ENCODE measurements at places on chromosomes 12 and 14.

GRCh38 chr12:111409780-111410430 lies 4.2 kb downstream of the SH2B3 start:
- DNase-seq, result no peak

GRCh38 chr12:25056011-25056410 lies 107.1 kb upstream of the BCAT1 start:
- DNase-seq, result no peak

DNA sequence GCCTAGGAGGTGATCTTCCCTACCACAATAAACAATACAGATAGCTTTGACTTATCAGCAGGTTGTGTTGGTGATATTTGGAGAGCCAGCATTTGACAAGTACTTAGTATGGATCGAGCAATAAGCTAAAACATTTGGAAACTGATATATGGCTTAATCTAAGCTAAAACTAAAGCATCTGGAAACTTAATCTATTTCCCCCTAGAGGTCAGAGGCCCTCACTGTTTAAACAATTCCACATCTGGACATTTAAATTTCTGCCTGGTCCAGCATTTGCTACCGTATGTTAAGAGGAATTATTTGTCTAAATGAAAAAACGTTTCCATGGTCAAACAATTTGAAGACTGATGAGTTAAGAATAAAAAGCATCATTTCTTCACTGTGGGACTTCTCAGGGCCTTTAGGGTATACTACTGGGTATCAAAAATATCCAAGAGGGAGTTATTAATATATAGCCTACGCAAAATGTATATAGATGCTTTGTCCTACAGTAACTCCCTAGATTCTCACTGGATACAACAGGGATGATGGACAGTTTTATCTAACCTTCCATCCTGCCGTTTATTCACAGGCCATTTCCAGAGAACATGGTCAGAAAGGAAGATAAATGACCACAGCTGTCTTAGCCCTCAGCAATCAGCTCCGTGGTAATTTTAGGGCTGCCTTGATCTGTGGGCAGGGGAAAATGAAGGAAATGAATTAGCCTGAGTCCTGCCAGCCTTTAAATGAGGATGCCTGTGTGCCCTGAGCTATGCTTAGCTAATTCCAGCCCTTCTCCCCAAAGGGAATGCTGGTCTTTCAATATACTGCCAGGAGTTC lies 135.4 kb upstream of the NUDT4 start:
- no peak for DNase-seq

- no peak for DNase-seq
Observed at GRCh38 chr12:113470871-113471618, 626 bp downstream of the LHX5 start.

- peak; percentile 69 for DNase-seq
Observed at GRCh38 chr12:108691175-108691997, 39.9 kb downstream of the CORO1C start.

DNA sequence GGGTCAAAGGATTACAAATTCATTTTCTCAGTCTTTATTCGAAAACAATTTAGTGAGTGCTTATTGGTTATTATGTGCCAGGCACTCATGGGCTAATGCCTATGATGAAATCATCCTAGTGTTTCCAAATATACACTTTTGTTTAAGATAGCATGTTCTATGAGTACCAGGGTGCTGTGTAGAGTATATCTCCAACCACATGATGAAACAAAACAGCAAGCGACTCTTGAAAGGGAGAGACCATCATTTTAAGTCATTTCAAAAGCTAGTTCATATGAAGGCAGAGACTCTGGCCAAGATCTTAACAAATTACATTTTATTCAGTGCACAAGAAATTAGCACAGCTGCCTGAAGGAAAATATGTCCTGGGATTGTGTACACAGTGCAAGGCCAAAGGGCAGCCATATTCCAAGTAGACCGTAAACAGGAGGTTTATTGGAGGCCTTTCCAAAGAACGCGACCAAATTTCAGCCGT lies 204.2 kb downstream of the EFCAB11 start:
- DNase-seq, result no peak

- DNase-seq, result no peak
Observed at GRCh38 chr14:58721723-58722122, 84.0 kb downstream of the DACT1 start.

DNA sequence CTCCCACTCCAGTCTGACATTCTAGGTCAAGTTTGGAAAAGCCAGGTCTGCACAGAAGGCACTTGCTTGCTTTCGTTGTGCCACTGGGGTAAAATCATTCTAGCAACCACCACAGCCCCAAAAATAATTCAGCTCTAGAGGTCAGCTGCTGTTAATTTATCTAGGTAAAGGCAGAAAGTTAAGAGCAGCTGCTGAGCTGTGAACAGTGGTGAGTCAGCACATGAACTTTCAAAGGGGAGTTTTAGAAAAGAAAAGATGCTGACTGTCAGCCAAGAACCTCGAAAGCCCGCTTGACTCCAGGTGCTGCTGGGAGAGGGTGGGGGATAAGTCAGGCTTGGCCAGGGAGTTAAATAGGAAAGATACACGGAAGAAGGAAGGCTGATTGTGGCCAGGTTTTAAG lies 12.7 kb downstream of the CCDC197 start:
- DNase-seq, result no peak

DNA sequence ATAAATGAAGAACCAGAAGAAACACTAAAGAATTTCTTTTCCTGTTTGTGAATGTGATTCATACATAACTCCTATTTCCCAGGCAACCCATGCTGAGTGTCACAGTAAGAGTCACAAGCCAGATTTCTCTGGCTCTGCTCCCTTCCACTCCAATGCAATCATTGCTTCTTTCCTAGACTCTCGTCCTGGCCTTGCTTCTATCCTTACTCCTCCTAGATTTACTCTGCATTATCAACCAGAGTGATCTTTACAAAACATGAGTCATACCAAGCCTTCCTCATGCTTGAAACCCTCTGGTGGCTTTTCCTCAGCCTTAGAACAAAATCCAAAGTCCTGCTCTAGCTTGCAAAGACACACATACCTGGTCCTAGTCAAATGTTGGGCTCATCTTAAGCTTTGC lies 13.3 kb downstream of the IL22 start:
- no peak for DNase-seq

DNA sequence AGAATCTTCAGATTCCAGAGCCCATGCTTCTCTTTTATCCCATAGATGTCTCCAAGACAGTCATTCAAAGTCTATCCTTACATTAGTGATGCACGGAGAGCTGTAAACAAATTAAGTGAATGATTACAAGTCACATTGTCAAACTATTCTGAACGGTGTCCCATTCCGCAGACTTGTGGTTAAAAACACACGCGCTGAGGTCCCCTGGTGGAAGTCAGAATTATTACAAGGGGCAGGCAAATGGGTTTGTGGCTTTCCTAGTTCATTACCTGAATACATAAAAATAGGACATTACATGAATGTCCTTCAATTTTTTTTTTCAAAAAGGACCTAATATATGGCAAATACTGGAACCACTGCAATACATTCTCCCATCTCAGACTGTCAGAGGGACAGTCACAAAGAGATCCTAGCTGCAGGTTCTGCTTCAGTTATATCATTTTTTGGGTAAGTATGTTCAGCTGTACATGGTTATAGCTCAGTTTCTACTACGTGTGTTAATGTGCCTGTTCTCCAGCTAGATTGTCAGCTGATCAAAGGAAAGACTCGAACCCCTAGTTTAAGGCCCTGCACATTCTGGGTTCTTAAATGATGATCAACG lies 53.1 kb upstream of the STON2 start:
- peak; percentile 53 for DNase-seq

- no peak for DNase-seq
Observed at GRCh38 chr14:61569812-61570548, 125.3 kb upstream of the HIF1A start.

GRCh38 chr12:29416748-29417147 lies 35.8 kb upstream of the ERGIC2 start:
- no peak for DNase-seq

DNA sequence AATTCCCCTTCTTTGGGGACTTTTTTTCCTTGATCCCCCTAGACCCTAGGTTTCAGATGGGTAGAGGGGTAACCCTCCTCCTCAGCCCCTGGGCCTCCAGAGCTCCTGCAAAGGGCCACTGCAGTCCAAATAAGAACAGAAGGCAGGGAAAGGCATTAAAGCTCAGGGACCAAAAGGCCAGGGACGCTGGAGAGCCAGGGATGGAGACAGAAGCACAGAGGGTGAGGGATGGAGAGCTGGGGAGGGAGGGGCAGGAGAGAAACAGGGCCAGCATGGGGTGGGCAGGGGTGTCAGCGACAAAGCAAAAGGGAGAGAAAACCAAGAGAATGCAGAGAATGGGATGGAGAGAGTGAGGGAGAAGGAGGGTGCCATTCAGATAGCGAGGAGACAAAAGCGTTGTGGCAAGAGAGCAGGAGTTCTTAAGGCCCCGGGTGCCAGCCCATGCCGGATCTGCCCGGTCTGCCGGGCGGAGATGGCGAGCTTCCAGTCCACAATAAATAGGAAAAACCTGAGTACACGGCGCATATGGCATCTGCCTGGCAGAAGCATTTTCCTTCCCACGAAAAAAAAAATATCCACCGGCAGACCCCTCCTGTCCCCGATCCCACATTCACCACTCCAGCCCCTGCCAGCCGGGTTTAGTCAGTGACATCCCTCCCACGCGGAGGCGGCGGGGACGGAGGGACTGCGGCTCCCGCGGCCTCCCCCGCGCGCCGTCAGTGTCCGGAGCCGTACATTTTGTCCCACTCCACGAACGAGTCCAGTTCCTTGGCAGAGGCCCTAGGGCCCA lies 28.6 kb downstream of the FIGNL2 start:
- no peak for DNase-seq

GRCh38 chr14:58872061-58872460 lies 234.3 kb downstream of the DACT1 start:
- no peak for DNase-seq

DNA sequence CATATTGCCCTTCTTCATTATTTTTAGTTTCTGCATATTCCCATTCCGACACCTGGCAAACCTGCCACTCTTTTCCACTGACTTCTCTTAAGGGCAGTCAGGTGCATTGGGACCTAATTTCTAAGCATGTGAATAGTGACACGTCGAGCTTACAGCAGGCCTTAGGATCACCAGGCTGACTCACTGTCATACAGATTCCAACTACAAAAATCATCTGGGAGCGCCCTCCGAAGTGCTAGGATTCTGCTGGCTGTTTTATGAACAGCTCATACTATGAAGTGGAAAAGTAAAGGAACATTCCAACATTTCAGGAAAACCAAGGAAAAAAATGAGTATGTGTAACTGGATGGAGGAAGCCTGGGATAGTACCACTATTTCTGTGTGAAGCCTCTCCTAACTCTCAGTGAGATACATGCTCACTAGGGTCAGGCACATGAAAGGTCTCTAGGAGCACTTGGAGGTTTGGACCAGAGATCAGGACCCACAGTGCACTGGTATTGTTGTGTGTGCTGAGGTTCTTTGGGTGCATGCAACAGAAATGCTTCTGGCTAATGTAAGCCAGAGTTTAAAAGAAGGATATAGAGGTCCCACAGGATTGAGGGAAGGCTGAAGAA lies 257.4 kb downstream of the ZFP36L1 start:
- no peak for DNase-seq

GRCh38 chr14:21072781-21073339 lies 2.8 kb downstream of the ARHGEF40 start:
- no peak for DNase-seq

DNA sequence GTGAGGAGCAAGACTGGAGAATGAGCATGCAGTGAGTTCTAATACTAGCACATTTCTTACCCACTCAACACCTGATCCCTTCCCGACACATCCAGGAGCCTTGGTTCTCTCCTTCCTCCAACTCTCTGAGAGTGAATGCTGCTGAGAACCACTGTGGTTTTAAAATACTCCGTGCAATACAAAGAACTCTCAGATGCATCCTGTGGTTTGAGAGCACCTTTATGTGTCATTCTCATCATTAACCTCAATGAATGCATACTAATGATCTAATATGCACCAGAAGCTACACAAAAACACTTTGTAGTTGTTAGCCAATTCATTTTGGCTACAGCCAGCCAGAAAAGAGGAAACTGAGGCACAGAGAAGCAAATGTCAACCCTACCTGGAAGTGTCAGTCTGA lies 87.6 kb downstream of the GALNT8 start:
- DNase-seq, result no peak

GRCh38 chr14:22830443-22831010 lies 840 bp downstream of the MRPL52 start:
- DNase-seq, result no peak

DNA sequence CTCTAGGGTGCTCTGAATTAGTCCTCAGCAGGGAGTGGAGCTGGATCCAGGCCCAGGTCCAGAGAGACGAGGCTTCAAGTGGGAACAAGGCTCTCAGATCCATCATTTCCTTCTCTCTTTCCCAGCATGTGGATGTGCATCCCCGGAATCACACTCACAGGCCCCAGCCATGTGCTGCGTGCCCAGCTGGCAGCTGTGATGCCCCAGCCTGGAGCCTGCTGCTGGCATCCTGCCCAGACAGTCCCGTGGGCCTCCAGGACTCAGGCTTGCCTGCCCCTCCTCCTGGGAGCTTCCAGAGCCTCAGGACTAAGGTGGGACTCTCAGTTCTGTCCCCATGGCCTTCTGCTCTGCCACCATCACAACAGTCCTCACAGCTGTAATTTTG lies 6.2 kb upstream of the KRT84 start:
- DNase-seq, result no peak

DNA sequence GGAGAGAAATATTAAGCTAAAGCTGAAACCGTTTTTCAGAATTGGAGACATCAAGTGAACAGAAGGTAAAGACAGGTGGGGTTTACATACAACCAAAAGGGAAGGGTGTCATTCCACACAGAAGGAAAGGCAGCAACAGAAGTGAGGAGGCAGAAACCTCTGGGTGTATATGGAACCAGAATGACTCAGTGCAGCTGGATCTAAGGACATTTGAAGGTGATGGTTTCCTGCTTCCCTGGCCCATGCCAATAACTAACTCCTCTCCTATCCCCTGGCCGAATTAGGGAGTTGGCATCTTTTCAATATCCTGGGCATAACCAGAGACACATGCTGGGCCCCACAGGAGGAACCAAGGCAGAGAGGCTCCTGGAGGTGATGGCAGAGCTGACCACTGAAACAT lies 8.4 kb downstream of the NCKAP5L start:
- DNase-seq, result no peak

DNA sequence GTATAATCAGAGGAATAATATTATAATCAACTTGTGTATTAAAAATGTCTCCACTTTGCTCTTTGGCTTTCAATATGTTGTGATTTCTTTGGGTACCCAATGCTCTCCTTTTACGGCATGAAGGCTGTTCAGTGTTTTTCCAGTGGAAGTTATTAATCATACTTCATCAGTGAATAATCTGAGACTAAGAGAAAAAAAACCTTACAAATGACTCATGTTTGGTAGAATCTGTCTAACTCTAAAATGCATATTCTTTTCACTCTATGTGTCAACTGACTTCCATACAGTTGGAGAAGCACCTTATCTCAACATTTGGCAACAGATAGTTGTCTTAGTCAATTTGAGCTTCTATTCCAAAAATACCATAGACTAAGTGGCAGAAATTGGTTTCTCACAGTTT lies 82.2 kb downstream of the PTPRO start:
- DNase-seq, result no peak

DNA sequence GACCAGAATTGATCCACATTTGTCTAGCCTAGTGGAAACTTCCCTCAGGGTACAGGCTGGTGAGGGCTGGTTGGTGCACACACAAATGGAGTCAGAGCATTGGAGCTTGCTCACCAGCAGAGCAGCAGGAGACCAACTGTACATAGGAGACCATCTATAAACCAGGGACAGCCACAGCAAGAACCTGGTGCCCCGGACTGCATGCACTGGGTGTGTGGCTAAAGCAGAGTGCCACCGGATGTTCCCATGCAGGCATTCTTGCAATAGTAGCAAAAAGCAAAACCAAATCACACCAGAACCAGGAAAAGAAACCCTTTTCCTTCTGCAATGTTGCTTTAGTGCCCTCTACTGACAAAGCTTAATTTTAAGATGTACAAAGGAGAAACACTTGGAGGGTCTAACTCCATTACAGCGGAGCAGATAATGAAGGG lies 136.4 kb downstream of the MDGA2 start:
- no peak for DNase-seq

- no peak for DNase-seq
Observed at GRCh38 chr12:128531170-128531569, 264.2 kb downstream of the TMEM132C start.
